Astrocyte (in vitro differentiated cells and primary cell): ENCODE measurements at places on chromosomes 2 and 18. TPM values are rescaled to one million over a fixed set of nuclear protein-coding genes. Genes with fewer than 3 reads are reported as not detected.

DNA sequence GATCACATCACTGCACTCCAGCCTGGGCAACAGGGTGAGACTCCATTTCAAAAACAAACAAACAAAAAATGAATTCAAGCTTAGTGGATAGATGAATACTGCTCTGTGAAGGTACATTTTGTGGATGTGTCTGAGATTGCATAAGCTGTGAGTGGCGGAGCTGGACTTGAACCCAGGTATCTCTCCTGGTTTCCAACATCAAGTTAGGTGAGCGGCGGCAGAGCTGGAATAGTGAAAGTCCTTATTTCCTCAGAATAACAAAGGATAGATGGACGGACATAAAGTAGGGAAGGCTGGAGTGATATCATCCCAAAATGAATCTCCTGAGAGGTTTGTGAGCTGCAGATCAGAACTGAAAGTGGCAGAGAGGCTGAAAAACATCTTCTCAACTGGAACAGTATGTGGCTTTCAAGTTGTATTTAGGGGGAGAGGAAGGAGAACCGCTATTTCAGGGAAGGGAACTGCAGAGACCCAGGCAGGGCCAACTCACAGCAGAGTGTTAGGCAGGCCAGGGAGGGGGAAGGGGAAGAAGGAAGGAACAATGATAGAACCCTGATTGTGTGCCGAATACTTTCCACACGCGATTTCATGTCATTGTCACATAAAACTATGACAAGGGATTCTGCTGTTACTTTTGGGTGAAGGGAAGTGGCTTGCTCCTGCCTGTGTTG is 106.2 kb downstream of the LPIN1 start:
- DNase-seq: no peak

GRCh38 chr18:12857991-12858544 is 26.0 kb downstream of the PTPN2 start:
- no peak for DNase-seq

The PRSS56 gene
- not detected in 2 replicates for total RNA-seq

DNA sequence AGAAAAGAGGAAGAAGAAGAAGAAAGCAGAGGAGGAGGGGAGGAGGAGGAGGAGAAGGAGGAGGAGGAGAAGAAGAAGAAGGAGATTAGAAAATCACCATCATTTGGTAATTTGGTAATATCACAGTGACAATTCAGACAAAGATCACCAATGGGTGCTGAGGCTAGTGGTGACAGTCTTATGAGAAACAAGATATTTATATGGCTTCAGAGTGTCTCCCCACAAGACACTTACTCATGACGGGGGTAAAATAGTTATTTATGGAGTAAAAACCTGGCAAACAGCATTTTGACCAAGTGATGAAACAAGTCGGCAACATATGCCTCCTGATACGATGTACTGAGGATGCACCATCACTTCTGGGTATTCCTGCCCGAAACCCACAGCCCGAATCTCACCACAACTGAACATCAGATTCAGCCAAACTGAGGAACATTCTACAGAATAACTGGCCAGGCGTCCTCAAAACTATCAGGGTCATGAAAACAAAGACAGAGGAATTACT is 4.9 kb downstream of the ASPRV1 start:
- no peak for DNase-seq

GRCh38 chr2:9944330-9944758 is 7.1 kb upstream of the GRHL1 start:
- DNase-seq: no peak

- DNase-seq: no peak
These were observed 59.0 kb downstream of the BIN1 start for GRCh38 chr2:127047716-127048617.
